NCI-H510A treated with DMSO at 0.1 percent for 48 hours (cell line): ENCODE measurements at places on chromosomes 1 and 21.

- DNase-seq = no peak
Measured at GRCh38 chr1:95094923-95095322, 22.2 kb upstream of the ALG14 start.

GRCh38 chr1:24020025-24020424 lies 39.9 kb upstream of the SRSF10 start:
- DNase-seq = no peak

GRCh38 chr1:35554266-35555211 lies 2.7 kb downstream of the KIAA0319L start:
- peak; percentile 61 for DNase-seq

GRCh38 chr1:99005537-99005942 lies 879 bp upstream of the PLPPR5 start:
- DNase-seq = no peak

DNA sequence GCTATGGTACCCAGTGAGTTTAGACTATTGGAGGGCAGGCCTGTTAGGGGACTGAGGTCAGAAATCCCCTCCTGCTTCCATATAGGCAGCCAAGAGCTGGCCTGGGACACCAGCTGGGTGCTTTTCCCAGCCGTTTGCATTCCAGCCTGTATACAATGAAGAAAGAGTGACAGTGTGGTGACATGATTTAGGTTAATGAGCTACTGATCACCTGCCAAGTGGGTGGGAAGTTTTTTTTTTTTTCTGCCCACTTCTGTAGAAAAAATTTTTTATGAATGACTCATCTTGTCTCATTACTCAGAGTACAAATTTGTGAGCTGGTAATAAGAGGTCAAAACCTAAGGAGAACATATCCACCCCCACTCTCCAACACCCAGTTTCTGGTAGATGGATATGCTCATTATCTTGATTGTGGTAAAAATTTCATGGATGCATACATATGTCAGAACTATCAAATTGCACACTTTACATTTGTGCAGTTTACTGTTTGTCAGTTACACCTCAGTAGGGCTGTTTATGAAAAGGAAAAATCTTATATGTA lies 16.4 kb upstream of the CGN start:
- DNase-seq = no peak

- DNase-seq = no peak
Measured at GRCh38 chr1:3068564-3069431, at the start of gene PRDM16. Gene PRDM16, plus strand, starts transcription at chr1:3069203. Its CDS starts 57 bp downstream, at chr1:3069260.

GRCh38 chr1:155669233-155670162 lies 19.1 kb downstream of the YY1AP1 start:
- no peak for DNase-seq

DNA sequence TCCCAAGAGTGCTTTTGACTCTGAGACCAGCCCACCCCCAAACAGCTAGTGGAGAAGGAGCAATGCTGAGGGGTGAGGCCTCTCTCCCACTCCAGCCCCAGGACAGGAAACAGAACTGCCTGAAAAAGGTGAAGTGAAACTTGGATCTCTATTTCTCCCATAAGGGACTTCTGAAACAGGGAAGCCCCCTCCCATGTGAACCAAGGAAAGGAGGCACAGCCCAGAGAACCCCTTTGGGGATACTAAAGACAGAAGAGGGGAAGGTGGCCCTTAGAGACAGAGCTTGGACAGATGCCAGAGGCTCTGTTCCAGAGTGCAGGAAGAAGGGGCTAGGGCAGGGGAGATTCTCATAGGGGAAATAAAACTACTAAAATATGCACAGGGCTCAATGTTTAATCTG lies 2.9 kb downstream of the TNFAIP8L2 start:
- no peak for DNase-seq

DNA sequence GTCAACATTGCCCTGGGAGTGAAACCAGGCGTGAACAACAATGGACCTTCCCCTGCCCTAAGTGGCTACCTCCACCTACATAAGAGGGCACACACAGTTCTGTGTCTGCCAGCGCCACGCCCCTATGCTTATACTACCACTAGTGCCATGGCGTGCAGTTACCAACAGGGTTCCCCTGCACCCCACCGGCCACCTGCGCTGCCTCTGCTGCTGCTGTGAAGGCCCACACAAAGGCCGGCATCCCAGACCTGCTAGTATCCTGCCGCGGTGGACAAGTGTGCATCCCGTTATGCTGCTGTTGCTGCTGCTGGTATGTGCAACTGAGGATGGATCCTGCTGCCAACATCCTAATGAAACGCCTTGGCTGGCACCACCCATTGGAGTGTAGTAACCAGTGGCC lies 75.7 kb downstream of the INTS7 start:
- no peak for DNase-seq

GRCh38 chr1:10286244-10286643 lies 75.9 kb downstream of the KIF1B start:
- DNase-seq = no peak

DNA sequence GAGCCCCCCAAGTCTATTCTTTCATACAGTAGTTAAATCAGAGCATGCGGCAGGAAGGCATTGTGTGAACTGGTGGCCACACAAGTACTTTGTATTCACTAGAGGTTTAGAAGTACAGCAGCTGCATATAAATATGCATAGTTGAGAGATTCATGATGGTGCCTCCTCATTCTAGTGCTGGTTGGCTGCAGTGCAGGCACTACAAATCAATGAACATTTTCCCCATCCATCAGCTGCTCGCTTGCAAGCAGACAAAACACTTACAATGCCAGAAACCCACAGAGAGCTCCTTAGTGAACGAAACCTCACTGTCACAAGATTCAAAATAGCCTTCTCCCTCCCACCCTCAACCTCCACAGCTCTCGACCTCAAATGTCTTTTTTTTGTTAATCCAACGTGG lies 726.2 kb downstream of the USP25 start:
- DNase-seq = no peak

GRCh38 chr1:56156971-56157876 lies 422.1 kb downstream of the PLPP3 start:
- DNase-seq = peak; percentile 15

GRCh38 chr21:44487831-44488230 lies 32.5 kb downstream of the LRRC3 start:
- no peak for DNase-seq

- DNase-seq = no peak
Measured at GRCh38 chr1:8871965-8872399, 6.5 kb downstream of the ENO1 start.

DNA sequence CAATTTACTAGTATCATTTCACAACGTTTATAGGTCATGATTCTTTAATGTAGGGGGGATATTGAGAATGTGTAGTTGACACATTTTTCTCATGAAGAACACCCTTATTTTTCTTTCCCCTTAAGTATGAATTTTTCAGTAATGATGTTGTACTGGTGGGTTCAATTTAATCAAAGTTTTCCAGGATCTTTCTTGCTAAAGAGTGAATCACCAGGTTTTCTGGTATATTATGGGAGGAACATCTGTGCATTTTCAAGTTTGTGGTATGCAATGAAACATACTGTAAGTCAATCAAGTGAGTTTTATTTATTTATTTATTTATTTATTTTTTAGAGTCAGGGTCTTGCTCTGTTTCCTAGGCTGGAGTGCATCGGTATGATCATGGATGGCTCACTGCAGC lies 221.2 kb upstream of the PTGFR start:
- no peak for DNase-seq

- DNase-seq = peak; percentile 39
Measured at GRCh38 chr1:51276286-51276685, 40.2 kb downstream of the RNF11 start.

DNA sequence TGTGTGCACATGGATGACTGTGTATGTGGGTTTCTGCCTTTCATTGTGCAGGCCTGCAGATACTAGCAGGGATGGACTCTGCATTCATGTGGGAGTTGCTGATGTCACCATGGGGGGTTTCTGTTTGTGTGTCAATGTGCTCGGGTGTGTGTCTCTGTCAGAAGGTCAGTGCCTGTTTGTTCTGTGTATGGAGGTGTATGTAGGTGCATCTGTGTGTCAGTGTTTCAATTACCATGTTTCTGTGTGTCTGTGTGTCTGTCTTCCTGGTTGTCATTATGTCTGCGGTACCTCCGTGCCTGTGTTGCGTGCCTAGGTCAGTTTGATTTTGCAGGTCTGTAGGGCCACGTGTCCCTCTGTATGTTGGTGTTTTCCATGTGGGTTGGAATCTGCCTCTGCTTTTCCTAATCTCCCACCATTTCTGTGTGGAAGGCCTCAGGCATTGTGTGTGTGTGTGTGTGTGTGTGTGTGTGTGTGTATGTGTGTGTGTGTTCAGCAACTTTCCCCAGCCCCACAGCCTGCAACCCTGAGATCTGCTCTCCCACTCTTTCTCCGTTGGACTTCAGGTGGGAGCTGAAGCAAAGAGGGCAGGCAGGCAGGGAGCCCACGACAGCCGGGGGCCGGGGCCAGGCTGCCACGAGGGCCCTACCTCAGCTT lies 36.7 kb upstream of the WASF2 start:
- DNase-seq = no peak

DNA sequence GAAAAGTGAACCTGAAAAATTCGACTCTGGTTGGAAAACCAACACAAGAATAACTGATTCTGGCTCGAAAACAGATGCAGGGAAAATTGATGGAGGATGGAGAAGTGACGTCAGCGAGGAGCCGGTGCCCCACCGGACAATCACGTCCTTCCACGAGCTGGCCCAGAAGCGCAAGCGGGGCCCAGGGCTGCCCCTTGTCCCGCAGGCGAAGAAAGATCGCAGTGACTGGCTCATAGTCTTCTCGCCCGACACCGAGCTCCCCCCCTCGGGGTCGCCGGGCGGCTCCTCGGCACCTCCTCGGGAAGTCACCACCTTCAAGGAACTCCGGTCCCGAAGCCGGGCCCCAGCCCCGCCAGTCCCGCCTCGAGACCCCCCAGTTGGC lies 1.9 kb downstream of the RUSC1 start:
- DNase-seq = no peak

DNA sequence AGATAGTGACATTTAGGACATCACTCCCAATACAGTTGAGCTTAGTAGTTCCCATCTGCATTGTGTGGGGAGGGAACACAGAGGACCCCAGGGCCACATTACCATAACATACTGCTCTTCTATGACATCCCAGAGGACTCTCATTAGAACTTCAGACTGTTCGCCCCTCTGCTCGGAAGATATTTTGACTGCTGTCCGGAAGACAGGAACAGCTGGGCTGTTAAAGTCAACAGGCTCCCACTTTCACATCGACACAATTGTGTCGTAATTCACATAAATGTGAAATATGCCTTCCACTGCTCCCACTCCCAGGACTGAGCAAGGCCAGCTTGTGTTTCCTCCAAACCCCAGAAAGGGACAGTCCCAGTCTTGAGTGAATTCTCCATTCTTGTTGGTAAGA lies 158.4 kb downstream of the SEC16B start:
- no peak for DNase-seq

DNA sequence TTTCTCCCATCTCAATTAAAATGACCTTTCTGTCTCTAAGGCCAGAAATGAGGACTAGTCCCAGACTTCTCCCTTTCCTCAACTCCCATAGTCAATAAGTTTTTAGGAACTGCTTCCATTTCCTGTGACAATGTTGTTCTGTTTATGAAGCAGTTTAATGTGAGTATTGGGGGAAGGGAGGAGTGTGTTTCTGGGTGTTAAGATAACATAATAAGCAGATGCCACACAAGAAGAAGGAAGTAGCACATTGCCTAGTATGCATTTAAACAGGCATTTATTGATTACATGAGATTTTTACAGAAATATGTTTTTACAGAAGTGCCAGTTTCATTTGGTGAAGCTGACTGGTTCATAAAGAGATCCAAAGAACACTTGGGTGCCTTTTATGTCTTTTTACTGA lies 65.6 kb upstream of the TNR start:
- DNase-seq = no peak

DNA sequence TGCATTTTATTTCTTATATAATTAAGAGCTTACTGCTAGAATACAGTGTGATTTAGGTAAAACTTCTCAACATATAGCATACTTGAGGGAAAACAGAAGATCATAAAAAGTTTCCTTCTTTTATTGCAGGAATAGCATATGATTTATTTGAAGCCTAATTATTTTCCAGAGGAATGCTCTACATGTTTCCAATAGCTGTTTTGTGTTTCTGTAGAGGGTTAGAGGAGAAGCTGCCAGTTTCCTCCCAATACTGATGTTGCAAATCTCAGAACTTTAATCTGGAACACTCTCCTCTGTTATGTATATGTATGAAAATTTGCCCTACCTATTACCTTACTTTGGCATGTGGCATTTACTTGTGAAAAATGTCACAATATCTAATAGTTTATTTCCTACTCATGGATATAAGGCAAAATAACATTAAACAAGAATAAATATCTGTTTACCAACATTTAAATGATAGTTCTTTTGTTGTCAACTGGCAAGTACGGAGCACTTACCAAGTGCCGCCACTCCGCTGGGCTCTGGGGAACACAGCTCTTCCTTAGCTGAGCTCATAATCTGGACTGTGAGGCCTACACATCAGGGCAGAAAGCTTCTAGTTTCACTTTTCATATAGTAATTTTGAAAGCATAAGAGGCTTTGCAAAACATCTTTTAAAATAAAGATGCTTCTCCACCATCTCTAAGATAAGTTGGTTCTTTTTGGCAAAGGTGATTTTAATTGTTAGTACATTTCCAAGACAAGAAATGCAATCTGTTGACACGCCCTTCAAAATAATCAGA lies 239.8 kb upstream of the C1orf105 start:
- DNase-seq = no peak

DNA sequence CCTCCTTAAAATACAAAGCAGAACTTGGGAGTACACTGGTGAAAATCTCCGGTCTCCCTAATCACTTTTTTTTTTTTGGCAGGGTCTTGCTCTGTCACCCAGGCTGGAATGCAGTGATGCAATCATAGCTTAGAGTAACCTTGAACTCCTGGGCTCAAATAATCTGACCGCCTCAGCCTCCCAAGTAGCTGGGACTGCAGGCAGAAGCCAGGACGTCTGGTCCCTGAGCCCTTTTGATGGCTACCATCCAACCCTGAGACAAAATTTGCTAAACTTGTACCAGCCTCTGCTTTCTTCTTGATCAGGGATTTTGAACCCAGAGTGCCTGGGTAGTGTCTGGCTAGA lies 4.1 kb downstream of the L1TD1 start:
- DNase-seq = no peak

- peak; percentile 30 for DNase-seq
Measured at GRCh38 chr1:160169553-160170399, 18.4 kb downstream of the ATP1A4 start.

- no peak for DNase-seq
Measured at GRCh38 chr1:201694608-201695335, 134.2 kb upstream of the IPO9 start.

GRCh38 chr1:112255080-112255479 lies 140.9 kb upstream of the CTTNBP2NL start:
- no peak for DNase-seq

DNA sequence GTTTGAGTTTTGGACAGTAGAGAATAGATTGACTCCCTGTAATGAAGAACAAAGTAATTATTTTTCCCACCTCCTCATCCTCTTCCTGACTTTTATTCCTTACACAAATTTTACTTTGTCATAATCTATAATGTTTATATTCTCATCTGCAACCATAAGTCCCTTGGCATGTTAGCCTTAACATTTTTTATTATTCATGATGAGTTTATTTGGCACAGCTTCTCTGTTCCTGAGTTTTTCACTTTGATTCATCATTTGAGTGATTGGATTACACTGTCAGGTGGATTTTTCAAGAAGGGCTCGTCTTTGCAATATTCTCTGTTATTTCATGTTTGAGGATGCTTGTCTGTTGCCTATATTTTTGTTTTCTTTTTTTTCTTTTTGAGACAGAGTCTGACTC lies 35.7 kb downstream of the TNFRSF8 start:
- DNase-seq = no peak

GRCh38 chr1:14624941-14625340 lies 26.5 kb downstream of the KAZN start:
- DNase-seq = no peak

- no peak for DNase-seq
Measured at GRCh38 chr21:38527737-38528136, 29.5 kb upstream of the ERG start.

- DNase-seq = no peak
Measured at GRCh38 chr1:178385662-178386061, 111.1 kb downstream of the CLEC20A start.
